ENCODE measurements at places on chromosomes 3 and 15.
A peak's percentile ranks its signal among the peaks of the same experiment; 100 is the strongest.

DNA sequence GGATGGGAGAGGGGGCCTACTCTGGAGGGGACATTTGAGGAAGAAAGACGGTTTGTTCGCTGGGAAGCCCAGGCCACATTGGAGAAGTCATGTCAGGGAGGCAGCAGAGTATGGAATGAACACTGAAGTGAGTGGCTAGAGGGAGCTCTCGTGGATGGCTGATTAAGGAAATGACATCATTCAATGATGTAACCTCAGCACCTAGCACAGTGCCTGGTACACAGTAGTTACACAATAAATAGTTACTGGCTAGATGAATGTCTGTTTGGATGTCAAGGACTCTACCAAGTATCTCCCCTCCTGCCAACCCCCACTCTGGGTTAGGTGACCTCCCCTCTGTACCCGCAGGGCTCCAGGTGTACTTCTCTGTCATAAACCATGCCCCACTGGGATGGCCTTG lies 121.1 kb downstream of the CLSTN2 start:
- no peak for DNase-seq

DNA sequence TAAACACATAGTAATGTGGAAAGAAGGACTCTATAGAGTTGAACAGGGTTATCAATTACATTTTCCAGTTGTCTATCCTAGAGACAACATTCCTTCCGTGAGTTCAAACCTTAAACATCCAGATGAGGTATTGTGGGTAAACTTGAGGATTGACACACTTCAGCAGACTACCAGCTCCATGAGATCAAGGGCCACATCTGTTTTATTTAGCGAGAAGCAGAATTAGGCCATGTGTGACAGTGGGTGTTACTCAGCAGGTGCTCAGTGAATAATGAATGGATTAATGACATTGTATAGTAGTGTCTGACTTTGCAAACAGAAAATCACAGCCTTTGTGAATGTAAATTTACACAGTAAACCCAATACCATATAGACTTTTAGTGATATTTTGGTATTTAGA lies 941.1 kb upstream of the CFAP20DC start:
- DNase-seq = no peak

DNA sequence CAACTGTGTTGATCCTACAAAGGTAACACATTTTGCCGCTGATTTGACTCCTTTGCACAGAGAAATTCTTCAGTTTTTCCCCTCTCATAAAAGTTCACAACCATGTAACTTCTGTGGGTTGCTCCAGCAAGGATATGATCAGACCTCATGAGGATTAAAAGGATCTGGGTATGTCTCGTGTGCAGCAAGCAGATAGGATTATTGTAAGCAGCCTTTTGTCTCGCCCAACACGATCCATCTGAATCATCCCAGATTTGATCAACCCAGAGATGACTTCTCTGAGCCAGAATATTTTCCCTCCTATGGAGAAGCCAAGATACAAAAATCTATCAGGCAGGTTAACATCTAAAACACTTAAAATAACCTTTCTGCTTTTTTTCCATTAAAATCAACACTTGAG lies 12.8 kb upstream of the BNIP2 start:
- no peak for DNase-seq

GRCh38 chr3:12302564-12302963 lies 13.7 kb downstream of the PPARG start:
- DNase-seq = no peak

- DNase-seq = no peak
These were observed 186.7 kb downstream of the NLGN1 start for GRCh38 chr3:173584093-173584837.

DNA sequence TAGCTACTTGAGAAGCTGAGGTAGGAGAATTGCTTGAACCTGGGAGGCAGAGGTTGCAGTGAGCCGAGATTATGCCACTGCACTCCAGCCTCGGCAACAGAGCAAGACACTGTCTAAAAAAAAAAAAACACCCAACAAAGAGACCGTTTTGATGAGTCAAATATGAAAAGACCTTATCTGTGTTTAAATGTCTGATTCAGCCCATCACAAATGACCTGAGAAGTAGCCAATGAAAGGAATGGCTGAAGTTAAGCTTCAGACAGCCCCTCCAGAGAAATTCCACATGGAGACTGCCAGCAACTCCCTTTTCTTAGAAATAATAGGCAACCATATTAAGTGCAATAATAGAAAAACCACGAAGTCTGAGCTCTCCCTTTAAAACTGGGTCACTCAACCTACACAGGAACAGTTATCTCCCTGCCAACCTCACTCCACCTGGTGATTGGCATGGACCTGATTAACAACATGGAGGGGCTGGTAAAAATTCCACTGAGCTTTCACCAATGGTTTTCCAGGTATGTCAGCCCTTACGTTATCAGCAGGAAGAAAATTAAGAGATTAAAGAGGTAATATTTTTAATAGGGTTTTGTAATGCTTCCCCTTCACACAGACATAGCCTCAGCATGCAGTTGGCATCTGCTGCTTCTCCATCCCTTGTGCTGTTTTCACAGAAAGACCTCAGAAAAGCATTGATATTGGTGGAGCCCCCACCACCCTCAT lies 238.1 kb upstream of the STT3B start:
- DNase-seq = no peak

DNA sequence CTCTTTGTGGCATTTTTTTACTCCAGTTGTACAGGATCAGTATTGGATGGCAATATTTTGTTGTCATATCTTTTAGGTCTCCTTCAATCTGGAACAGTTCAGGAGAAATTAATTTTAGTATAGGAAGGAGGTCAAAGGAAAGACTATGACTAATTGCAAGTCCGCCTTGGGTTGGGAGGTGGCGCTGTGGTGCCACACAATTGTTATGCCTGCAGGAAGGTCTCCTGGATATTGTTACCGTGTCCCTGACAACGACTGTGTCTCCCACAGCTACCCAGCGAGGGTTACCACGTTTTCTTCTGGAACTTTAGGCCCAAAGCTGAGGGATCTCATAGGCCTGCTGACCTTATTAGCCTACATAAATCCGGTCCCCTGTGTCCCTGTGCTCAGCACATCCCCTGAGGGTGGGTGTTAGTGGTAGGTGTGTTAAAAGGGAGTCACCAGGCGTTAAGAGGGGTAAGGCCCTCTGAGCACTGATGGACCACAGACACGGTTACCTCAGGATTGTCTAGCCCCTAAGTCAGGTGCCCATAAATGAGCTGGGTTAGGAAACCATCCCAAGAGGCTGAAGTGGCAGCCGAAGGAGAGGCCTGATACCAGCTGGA lies 31.5 kb downstream of the KCNAB1 start:
- DNase-seq = peak; percentile 31

DNA sequence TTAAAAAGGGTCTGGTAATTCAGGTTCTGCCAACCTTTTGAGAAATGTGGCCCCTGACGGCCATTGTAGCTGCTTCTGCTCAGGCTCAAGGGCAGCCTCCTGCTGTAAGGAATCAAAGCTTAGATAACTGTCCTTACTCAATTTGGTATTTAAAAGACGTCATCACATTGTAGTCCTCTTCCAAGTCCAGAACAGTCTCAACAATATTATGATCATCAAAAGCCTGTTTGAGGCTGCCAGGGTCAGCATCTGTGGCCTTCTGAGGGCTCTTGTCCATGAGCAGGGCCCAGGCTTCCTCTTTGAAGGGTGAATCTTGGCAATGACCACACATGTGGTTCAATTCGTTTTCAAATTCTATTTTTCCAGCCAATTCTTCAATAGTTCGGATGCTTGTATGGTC lies 6.0 kb downstream of the C3orf62 start:
- DNase-seq = no peak

GRCh38 chr3:157530637-157531300 lies 27.6 kb upstream of the VEPH1 start:
- DNase-seq = no peak

DNA sequence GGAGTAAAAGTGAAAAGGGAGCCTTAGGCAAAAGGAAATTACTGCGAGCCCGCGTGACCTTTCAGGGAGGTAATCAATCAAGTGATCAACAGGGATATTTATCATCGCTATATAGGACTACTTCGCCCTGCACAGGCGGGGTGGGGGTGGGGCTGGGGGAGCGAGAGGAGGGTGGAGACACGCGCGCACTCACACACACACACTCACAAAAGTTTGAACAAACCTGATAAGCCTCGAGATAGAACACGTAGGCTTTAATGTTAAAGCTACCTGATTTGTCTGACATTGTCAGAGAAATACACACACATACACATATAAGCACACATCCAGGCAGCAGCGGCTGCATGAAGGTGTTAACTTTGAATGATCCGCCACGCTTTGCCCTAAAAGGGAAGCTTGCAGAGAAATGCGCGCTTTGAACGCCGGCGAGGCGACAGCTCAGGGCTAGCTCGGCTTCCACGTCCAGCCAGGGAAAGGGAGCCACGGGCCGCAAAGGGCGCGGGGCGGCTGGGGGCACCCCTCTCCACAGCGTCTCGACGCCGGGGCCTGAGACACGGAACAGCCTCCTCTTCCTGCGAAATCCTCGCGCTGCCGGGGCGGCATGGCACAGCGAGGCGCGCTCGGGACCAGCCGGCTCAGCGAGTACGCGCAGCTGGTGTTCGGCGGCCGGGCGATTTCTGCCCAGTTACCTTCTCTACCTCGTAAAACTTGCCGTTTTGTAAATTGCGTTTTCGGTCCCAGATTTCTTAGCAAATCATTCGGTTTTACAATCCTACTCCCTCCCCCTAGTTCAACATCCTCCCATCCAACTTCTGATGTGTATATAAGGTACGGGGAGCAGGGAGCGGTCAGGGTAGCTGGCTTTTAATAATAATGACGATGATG lies 4.8 kb upstream of the MECOM start:
- DNase-seq = no peak

- DNase-seq = no peak
These were observed 402.4 kb downstream of the MAGI1 start for GRCh38 chr3:65636326-65636725.

- no peak for DNase-seq
These were observed 1141.8 kb downstream of the SI start for GRCh38 chr3:163936543-163936942.

DNA sequence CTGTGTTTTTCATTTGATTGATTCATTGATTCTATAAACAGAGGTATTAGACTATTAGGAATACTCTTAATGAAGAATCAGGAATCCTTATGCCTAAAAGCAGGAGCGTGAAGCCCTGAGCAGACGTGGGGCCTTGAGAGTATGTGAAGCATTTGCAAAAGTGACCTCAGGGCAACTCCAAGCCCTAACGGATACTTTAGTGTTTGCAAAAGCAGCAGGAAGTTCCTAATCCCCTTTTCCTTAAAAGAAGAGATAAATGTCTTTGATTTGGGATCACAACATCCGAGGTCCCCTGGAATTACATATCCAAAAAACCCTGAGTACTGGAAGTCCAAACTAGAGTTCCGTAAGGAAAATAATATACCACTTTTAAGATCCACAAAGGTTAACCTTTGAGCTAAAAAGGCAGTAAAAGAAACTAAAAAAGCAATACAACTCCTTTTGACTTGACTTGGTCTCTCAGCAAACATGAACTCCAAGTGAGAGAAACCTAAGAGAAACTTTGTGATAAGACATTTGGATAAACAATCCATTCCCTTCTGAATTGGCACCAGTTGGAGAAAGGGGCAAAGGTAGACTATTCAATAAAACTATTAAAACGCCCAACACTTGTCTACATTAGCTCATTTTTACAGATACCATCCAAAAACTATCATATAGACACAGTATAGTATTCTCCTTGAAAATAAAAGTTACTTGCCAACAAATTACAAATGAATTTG lies 27.4 kb downstream of the PRTG start:
- DNase-seq = no peak

DNA sequence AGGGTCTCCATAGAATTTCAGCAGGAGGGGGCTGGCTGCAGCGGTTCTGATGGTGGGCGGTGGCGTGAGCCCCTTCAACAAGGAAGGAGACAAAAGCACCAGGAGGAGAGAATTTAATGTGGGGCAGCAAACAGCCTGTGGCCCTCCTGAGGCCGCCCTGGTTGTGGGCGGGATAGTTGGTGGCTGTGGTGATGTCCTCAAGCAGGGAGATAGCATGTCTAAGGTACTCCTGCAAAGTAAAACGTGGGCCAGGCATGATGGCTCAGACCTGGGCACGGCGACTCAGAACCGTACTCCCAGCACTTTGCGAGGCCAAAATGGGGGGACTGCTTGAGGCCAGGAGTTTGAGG lies 94.0 kb downstream of the LRRK1 start:
- no peak for DNase-seq

GRCh38 chr3:23748398-23749110 lies 57.2 kb upstream of the UBE2E1 start:
- DNase-seq = no peak

- DNase-seq = no peak
These were observed 363.6 kb downstream of the RORA start for GRCh38 chr15:60865507-60865906.

DNA sequence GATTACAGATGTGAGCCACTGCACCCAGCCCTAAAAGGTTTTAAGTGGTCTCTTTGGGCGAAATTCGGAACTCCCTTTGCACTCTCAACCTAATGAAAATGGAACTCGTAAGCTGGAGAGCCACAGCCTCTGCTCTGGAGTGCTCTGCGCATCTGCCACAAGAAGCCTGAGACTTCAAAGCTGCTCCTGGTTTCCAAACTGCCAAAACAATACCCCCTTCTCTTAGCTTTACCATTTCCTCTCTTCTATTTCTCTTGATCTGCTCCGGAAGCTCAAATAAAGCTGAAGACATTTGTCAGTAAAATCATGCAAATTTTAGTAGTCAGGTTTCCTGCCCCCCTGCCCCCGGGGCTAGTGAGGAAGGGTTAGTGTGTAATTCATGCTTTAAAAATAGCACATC lies 312.7 kb downstream of the MFSD1 start:
- DNase-seq = no peak

GRCh38 chr3:123623346-123623880 lies 38.6 kb upstream of the HACD2 start:
- no peak for DNase-seq

Data from activated naive CD4-positive, alpha-beta T cell (primary cell).